ENCODE measurements at places on chromosomes 11 and 22.
A peak's percentile ranks its signal among the peaks of the same experiment; 100 is the strongest.

DNA sequence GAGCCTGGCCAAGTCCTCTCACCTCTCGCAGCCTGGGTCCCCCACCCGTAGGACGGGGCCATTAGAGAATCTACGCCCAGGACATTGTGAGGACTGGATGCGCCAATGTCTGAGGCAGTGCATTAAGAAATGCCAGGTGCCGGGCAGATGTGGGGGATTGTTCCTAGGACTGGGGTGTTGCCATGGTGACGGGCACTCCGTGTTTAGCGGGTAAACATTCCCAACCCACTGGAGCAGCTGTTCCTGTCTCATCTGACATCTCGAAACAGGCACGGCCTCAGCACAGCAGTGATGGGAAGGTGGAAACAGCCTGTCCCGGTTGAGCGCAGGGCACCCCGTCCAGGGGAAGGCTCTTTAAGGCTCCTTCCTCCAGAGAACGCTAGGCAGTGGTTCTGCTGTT is 99.6 kb upstream of the RTL6 start:
- H3K4me3 ChIP-seq = no peak overlapping the region
- DNase-seq = peak; percentile 82
- no peaks in the 10 kb centered on the region for H3K4me1 ChIP-seq

- no peak for DNase-seq
- peaks cover 18% of the 10 kb centered on the region for H3K4me1 ChIP-seq
- no peaks in the 10 kb centered on the region for H3K36me3 ChIP-seq
- no peak overlapping the region for H3K4me3 ChIP-seq
Observed at GRCh38 chr11:119091966-119092879, 7.5 kb downstream of the HMBS start.

GRCh38 chr11:72309074-72309598 is 65.2 kb upstream of the PHOX2A start:
- no peaks in the 10 kb centered on the region for H3K36me3 ChIP-seq
- DNase-seq = no peak
- H3K4me3 ChIP-seq = no peak overlapping the region

DNA sequence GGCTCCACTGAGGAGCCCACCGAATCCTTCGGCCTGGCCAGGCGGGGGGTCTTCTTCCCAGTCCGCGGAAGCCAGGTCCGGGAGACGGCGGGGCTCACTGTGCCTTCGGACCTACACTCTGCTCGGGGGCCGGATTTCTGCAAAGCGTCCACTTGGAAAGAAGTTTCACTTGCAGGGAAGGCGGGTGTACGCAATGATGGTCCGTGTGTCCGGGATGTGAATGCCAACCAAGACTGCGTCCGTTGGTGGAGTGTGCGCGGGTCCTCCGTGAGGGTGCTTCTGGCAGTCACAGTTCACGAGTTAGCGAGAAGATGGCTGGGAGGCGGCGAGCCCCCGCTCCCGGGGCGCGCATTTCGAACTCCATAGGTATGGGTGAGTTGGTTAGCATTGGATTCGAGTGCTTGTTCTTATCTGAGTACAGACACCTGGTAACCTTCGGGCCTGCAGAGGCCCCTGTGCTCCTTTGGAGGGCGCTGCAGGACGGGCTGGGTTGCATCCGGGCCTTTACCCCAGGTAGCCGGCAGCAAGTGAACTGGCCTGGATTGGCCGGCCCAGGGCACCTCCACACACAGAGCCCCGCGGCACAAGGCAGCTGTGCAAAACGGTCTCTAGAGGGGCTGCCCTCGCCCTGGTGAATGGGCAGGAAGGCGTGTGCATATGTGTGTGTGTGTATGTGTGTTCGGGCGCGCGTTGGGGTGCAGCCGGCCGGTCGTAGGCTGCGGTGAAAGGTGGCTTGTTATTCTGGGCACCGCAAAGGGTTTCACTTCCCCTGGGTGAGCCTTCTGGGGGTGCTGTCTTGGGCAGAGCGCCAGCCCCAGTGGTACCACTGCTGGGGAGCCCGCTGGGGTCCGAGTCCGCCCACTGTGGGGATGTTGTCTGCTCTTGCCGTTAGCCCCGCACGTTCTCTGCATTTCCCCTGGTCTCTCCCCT is 13.3 kb upstream of the CYP2R1 start:
- H3K4me3 ChIP-seq = peak overlapping the region; percentile 29
- no peaks in the 10 kb centered on the region for H3K36me3 ChIP-seq
- peak; percentile 21 for DNase-seq
- H3K27me3 ChIP-seq = peaks cover 5% of the 10 kb centered on the region
- H3K4me1 ChIP-seq = peaks cover 11% of the 10 kb centered on the region

- no peaks in the 10 kb centered on the region for H3K36me3 ChIP-seq
- H3K4me3 ChIP-seq = no peak overlapping the region
- no peak overlapping the region for H3K27ac ChIP-seq
- H3K27me3 ChIP-seq = no peaks in the 10 kb centered on the region
Observed at GRCh38 chr11:132289590-132290256, 919.3 kb downstream of the NTM start.
